ENCODE measurements at places on chromosomes 12 and 14.

DNA sequence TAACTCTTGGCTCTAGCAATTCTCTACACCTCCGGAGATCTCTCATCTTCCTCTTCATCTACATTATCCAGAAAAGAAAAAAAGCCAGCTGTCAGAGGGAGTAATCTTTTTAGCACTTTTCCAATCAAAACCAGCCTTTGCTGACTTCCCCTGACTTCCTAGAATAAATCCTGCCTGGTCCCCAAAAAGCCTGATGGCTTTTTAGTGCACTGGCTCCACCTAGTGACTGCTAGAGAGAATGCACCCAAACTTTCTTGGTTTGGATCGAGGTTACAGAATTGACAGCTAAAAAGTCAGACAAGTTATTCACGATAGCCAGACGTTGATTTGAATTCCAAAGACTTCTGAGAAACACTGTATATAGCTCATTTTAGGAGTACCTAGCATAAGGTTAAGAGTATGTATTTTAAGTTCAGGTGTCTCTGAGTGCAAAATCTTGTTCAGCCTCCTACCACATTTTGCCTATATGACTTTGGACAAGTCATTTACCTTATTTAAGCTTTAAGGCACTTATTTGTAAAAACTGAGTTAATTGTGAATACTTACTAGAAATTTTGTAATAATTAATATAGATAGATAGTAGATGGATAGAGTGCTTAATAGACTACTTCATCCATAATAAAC is 185.7 kb upstream of the GRIN2B start:
- DNase-seq, result no peak

DNA sequence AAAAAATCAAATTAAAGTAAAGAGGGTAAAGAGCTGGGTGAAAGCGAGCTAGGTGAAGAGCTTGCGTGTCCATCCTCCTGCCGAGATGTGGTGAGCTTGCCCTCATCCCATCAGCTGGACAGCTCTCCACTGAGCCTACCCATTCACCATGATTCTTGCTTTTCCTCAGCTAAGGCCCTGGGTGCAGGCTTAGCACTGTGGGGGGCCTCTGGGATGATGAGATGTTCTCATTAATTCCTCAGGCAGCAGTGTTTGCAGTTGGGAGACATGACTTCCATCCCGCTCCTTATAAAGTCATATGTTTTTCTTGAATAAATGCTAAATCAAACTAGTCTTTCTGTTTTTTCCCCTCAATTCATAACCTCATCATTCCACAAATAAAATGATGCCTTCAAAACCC is 18.0 kb downstream of the PHLDA1 start:
- DNase-seq, result no peak

DNA sequence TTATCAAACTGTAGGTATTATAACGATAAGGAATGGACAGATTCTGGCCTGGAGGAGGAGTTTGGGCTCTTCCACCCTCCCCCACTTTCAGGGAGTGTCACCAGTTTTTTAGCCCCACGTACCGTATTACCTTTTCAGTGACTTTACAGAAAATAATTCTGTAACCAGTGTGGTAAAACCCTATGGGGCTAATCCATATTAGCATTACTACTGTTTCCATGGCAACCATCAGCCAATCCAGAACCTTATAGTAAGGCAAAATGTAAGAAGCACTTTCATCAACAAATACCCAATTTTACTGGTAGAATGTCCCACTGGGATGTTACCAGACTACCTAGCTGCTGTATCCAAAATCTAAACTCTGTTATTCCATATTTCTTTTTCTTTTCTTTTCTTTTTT is 50.7 kb downstream of the BICDL1 start:
- DNase-seq, result no peak

- DNase-seq, result no peak
These were observed 230.9 kb upstream of the DDHD1 start for GRCh38 chr14:53384073-53384472.

DNA sequence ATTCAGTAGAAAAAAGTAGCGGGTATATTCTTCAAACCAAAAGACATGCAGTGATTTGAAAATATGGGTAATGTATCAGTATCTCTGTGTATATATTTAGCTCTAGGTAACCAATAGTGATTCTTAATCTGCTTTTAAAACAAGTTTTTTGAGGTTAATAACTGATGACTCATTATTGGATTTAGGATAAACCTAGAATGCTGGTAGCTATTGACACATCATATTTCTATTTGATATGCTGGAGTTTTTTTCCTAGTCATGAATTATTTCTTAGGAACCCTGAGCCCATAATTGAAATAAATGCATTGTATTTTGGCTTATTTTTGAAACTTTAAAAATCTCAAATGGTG is 15.5 kb downstream of the ARF6 start:
- no peak for DNase-seq

- DNase-seq, result no peak
These were observed 21.5 kb downstream of the DYRK2 start for GRCh38 chr12:67669934-67670631.

DNA sequence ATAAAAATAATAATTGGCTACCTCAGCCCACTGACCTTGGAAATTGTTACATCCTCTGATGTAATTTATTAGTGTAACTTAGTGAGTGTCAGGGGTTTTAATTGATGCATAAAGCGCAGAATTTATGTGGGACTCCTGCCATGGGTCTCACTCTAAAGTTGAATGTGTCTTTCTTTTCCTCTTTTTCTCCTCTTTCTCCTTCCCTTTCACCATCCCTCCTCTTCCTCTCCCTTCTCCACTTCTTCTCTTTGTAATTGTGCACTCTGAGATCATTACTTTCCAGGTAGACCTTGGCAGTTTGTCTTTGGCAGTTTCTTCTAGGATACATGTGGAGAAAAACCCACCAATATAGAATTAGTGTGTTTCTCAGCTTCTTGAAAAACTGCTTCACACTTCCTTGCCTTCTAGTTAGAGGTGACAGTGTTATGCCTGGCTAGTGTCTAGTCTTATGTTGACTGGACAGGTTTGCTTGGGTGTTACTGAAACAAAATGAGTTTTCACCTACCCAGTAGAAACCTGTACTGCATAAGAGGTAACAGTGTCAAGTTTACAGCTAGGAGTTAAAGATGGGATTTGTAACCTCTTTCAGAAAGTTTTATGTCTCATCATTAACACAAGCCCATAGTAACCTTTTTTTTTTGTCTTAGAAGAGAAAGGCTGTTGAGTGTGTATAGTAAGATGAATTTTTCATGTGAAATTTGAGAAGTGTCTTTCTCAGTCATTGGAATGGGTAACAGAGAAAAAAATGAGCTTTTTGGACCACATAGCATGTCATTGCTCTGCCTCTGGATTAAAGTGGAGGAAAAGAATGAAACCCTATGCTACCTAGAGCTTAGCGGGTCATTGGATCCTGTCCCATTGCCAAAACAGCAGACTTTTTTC is 18.6 kb downstream of the PELI2 start:
- DNase-seq, result no peak

- DNase-seq, result peak; percentile 37
These were observed 34.5 kb downstream of the PRKCH start for GRCh38 chr14:61355892-61356325.

- no peak for DNase-seq
These were observed 24.7 kb upstream of the C14orf180 start for GRCh38 chr14:104554608-104555429.

- no peak for DNase-seq
These were observed 63.9 kb upstream of the MAP1LC3B2 start for GRCh38 chr12:116495260-116495659.

DNA sequence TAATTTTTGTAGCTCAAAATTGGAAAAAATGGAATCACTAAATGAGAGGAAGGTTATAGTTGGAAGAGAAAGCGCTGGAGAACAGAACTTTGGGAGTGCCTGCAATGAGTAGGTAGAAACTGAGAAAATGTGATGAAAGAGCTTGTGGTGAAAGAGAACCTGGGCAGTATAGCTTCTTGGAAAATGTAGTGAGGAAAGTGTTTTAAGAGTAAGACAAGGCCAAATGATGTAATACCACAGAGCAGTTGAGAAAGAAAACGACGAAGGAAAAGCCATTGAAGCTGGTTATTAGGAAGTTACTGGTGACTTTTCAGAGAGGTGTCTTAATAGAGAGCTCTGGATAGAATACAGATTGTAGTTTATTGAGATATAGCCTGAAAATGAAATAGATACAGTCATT is 255.3 kb downstream of the AEBP2 start:
- no peak for DNase-seq

DNA sequence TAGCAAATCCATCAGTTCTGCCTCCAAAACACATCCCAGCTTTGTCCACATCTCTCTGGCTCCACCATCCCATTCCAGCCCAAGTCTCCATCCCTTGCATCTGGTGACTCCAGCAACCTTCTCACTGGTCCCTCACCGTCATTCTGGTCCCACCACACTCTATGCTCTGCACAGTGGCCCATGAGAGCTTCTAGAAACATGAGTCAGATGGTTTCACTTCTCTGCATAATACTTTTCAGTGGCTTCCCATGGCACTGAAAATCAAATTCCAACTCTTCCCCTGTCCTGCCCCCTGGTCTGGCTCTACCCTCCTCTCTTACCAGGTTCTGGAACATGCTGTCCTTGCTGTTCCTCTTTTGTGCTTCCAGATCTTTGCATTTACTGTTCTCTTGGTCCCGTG is 17.2 kb upstream of the C12orf76 start:
- no peak for DNase-seq

GRCh38 chr12:75565795-75566194 is 54.4 kb upstream of the KRR1 start:
- no peak for DNase-seq

- DNase-seq, result no peak
These were observed 14.4 kb downstream of the TMTC1 start for GRCh38 chr12:29769162-29769858.

DNA sequence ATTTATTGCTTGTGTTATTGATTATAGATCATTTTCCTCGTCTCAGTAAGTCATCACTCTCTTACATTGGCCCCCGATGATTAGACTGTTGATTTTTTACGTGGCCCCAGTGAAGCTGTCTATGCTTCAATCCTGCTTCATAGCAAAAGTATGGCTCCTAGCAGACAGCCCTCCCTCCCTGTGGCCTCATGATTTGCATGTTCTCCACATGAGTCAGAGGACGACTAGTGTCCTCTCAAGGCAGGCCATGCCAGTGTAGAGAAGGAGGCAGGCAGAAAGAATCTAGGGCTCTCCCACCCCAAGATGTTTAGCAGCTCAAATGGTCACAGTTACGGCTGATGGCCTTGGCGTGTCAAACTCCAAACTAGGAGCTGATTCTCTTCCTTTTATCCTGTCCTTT is 59.6 kb downstream of the FIGNL2 start:
- no peak for DNase-seq

DNA sequence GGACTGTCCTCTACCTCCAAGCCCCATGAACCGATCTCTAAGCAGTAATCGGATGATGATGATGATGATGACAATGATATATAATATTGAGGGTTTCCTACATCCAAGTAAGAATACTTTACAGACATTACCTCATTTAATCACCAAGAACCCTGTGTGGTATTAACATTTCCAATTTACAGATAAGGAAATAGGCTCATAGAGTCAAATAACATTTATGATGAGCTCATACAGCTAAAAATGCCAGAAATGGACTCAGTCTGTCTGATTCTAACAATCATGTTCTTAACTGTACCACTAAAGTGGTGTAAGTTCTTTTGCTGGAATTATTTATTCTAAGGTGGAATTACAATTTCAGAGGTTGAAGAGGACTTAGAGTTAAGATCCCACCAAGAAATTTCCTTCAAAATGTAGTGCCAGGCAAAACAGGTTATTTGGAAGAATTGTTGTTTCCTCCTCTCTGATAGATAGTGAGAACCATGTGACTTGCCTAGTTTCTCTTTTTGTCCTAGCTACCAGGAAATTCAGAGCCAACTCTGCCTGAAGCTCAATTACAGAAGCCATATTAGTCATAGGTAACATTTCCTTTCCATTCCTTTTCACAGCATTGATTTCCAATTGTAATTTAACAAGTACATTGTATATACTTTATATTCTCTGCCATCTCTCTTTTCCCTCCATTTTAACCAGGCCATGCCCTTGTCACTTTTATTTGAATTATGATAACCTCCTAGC is 23.8 kb upstream of the CCDC175 start:
- DNase-seq, result no peak

- DNase-seq, result no peak
These were observed 305.6 kb upstream of the DIO3 start for GRCh38 chr14:101255765-101256125.
